ENCODE measurements at places on chromosomes 11 and 22.

DNA sequence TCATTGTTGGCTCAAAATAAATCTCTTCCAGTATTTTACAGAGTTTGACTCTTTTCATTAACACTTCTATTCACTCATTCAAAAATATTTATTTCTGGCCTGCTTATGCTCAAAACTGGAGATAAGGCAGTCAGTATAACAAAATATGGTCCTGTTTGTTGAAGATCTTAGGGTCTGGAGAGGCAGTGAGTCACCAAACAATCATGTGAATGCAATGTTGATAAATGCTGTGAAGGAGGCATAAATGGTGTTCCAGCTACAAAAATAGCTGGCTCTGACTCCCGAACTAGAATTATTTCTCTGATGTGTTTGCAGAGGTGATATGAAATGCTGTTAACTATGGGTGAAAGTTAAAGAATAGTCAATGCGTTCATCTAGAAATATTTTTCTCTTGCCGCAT lies 390.6 kb downstream of the AASDHPPT start:
- no peak for DNase-seq

DNA sequence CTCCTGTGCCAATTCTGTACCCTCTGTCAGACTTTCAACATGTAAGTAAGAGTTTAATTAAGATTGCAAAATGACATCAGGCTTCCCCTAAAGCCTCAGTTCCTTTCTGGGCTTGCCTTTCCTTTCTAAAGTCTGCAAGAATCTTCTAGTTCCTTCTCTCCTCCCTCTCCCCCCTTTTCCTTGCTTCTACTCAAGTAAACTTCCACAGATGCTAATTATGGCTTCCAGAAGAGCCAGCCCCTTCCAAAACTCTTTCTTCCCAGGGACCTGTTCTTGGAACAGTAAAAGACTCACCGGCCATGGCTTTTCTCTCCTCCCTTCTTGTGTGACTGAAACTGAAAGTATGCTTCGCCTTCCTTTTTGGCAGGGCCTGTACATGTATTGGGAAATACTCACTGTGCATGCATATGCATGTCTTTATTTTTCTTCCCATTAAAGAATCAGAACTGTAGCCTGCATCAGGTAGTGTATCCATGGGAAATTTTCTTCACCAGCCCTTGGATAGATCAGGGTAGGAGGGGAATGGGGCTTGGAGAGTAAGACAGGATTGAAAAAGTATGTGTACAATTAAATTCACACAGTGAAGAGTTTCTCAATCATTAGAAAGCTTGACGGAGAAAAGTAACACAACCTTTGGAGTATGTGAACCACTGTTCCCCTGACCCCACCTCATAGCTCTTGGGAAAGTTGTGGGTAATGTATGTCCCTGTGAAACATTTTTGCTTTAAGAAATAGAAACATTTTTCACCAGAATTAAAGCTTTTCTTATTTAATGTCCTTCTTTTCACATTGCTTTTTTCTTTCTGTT lies at the start of gene CASP1:
Gene CASP1 (minus strand): TSS at position 332 of the 808 bp plus-strand sequence. CDS start 31 bp downstream, at position 301.
- no peak for DNase-seq

GRCh38 chr22:22243033-22243680 lies 1.4 kb upstream of the VPREB1 start:
- DNase-seq: no peak

DNA sequence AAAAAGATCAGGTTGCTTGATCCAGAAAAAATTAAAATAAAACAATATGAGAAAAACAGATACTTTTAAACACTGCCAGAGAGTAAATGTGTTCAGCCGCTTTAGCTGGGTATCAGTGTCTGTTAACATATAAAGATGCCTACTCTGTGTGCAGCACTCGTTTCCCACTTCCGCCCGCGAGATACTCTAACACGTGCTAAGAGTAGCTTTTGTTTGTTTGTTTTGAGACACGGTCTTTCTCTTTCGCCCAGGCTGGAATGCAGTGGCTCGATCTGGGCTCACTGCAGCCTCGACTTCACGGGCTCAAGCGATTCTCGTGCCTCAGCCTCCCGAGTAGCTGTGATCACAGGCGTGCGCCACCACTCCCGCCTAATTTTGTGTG lies 531 bp upstream of the MEN1 start:
- DNase-seq: peak; percentile 47

DNA sequence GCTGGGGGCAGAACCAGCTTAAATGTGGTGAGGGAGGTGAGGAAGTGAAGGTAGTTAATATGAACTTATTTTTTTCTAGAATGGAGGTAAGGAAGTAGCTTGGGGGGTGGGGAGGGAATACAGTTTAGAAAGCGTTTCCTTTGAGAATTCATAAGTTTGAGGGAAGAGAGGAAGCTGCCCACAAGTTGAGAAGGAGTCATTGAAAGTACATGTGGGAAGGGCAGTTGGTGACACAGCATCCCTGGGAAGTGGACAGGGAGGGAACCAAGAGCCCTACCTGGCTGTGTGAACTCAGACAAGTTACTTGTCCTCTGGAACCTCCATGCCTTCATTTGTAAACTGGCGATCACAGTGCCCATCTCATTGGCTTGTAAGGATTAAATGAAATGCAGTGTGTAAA lies 125.9 kb upstream of the SPON1 start:
- DNase-seq: no peak

DNA sequence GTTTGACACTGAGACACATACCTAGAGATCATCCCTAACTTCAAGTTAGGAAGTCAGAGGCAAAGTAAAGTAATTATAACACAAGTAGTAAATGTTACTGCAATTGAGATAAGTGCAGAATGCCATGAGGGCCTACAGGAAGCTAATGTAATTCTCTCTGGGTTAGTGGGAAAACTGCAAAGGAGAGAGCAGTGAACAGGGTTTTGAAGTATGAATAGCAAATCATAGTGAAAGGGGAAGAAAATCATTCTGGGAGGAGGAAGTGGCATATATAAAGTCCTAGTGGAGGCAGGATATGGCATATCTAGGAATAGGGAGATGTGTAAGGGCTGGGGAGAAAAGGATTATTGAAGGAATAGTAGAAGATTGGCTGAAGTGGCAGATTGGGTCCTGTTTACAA lies 27.9 kb downstream of the RNF169 start:
- DNase-seq: no peak

GRCh38 chr11:70481625-70482528 lies 83.5 kb downstream of the CTTN start:
- DNase-seq: no peak

DNA sequence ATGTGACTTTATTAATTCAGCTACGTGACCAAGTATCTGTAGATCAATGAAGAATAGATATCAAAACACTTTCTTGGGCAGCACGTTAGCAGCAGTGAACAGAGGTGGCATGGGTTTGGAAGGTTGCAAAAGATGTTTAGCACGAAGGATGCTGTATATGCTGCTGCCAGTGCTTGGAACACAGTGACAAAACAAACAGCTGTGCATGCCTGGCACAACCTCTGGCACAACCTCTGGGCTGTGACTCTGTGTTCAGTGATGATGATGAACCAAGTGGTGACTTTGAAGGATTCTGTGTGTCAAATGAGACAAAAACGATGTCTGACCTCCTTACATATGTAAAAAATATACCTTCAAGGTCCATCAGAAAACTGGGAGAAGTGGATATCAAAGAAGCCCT lies 104.7 kb downstream of the TBC1D22A start:
- no peak for DNase-seq

DNA sequence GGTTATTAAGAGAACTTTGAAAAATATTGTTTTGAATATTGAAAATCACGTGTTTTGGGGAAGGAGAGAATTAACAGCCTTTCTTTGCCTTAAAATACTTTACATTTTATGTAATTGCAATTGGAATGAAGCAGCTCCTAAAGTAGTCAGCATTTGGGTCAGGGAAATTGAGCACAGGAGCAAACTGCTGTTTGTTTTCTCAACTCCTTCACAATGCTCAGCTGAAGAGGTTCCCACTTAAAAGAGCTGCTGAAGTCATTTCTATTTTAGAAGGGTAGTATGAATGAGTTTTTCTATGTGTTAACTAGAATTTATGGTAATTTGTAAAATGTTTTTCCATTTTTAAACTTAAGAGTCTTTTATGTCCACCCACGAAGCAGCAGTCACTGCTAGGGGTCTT lies 8.1 kb upstream of the UCP2 start:
- no peak for DNase-seq

- DNase-seq: no peak
These were observed 124.8 kb downstream of the ATG16L2 start for GRCh38 chr11:72939031-72939430.

DNA sequence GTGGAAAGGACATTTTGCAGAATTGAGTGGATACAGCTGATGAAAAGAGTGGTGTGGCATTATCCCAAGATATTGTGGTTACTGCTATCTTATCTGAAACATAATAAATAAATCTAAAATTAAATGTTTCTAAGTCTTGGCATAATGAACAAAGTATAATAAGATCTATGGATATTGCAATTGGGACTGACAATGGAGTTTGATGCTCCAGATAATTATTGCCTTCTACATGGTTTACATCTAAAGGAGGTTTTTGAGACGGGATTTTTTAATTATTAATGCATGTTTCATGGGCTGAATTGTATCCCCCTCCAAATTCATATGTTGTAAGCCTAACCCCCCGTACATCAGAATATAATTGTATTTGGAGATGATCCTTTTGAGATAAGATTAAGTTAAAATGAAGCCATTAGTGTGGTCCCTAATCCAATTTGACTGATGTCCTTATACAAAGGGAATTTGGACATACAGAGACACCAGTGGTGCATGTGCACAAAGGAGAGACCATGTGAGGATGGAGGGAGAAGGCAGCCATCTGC lies 198.5 kb downstream of the MSANTD4 start:
- DNase-seq: no peak

- no peak for DNase-seq
These were observed 26.5 kb downstream of the MED15 start for GRCh38 chr22:20533879-20534265.

- no peak for DNase-seq
These were observed 28.3 kb upstream of the MALAT1 start for GRCh38 chr11:65470433-65471049.

DNA sequence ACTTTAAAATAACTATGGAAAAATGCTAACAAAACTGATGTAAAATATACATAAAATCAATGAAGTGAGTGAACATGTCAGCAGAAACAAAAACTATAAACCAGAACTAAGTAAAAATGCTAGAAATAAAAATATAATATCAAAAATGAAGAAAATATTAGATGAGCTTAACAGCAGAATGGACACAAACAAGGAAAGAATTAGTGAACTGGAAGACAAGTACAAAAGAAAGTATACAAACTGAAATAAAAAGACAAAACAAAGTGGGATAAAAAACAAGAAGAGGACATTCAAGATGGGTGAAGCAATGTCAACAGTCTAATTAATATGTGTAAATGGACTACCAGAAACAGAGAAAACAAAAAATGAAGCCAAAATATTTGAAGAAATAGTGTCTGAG lies 339.2 kb downstream of the NXPE2 start:
- DNase-seq: no peak

DNA sequence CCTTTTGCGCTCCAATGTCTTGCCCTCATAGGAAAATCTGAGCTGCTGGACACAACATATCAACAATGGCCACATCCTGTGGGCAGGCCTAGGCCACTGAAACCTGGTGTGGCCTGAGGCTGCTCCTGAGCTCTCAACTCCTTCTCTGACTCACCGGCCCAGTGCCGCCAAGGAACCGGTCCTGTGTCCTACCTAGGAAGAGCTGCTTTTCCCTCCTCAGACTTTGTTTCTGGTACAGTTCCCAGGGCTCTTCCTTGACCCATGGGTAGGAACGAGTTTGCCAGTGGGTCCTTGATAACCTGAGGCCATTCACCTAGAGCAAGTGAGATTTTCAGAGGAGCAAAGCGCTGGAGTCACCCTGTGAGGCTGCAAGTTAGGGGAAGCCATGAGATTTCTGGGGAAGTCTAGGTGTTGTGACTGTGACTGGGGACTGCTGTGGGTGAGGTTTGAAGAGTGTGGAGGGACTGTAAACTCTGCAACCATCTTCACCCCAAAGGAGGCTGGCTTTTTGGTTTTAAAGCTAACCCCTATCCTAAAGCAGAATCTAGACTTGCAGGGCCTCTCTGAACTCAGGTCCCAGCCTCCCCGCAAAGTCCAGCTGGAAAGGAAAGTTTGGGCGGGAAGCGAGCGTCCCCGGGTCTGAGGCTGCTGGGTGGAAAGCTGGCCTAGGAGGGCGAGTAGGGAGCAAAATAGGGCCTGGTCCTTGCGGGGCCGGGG lies 12.0 kb upstream of the PAX6 start:
- DNase-seq: no peak

DNA sequence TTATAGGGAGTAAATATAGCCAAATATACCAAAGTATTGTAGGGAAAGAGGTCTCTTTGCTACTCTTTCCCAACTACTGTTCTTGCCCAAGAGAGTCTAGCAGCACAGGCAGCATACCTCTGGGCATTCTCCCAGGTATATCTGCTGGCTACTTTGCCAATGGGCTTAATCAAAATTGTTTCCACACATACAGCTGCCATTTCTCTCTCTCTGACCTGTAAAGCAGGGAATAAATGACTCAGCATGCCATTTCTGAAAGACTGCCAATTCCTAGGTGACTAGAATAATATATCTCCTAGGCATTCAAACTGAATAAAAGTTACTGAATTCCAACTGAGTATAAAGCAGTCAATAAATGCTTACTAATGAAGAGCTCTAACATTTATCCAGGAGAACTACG lies 44.6 kb downstream of the RDX start:
- no peak for DNase-seq

DNA sequence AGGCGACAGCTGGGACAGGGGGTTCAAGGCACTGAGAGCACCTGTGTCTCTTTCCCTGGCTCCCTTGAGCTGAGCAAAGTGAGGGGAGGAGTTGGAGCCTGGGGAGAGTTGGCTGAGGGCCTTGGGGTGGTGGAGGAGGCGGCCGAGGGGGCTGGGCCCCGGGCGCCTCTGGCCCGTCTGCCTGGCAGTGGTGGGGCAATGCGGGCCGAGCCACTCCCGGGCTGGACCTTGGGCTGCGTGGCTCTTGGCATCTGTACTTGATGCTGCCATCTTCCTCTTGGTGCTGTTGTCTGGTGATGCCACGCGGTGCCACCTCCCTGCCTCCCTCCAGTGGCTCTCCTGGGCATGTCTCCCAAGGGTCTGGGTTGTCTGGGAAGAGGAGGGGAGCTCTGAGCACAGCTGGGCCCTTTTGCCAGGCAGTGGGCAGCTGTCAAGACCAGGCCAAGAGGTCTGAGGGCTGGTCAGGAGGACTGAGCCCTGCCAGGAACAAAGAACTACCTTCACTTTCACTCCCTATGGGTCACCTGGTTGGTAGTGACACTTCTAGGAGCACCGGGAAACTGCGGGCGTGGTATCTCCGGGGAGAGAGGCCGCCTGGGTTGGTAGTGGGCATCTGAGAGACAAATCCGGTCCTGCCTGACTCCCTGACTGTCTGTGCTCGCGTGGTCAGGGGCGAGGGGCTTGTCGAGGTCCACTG lies 1.3 kb downstream of the GRIK4 start:
- no peak for DNase-seq

- no peak for DNase-seq
These were observed 6.5 kb downstream of the PRDM11 start for GRCh38 chr11:45152740-45153595.
